ENCODE measurements at places on chromosomes 2 and 18.
A peak's percentile ranks its signal among the peaks of the same experiment; 100 is the strongest.

- peak; percentile 98 for DNase-seq
These were observed 103.6 kb upstream of the WDR75 start for GRCh38 chr2:189337656-189338055.

DNA sequence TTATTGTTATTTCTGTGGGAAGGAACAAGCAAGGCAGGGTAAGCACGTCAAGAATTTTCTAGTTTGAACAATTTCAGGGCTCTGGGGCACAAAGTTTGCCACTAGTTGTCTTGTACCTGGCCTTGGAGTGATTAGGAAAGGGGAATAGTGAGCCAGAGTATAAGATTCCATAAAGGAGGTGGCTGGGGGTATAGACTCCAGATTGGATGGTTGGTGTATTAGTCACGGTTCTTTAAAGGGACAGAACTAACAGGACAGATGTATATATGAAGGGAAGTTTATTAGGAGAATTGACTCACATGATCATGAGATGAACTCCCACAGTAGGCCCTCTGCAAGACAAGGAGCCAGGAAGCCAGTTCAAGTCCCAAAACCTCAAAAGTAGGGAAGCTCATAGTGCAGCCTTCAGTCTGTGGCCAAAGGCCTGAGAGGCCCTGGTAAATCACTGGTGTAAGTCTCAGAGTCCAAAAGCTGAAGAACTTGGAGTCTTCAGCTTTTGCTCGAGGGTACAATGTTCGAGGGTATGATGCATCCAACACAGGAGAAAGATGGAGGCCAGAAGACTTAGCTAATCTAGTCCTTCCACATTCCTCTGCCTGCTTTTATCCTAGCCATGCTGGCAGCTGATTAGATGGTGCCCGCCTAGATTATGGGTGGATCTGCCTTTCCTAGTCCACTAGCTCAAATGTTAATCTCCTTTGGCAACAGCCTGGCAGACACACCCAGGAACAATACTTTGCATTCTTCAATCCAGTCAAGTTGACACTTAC, 31.5 kb upstream of the PTPRM start:
- no peak for DNase-seq

- DNase-seq: no peak
These were observed 399.8 kb downstream of the GRB14 start for GRCh38 chr2:164221473-164221872.

GRCh38 chr2:226216575-226216974, 583.0 kb downstream of the IRS1 start:
- no peak for DNase-seq

- peak; percentile 32 for DNase-seq
These were observed 167.8 kb downstream of the NRP2 start for GRCh38 chr2:205850132-205850531.

DNA sequence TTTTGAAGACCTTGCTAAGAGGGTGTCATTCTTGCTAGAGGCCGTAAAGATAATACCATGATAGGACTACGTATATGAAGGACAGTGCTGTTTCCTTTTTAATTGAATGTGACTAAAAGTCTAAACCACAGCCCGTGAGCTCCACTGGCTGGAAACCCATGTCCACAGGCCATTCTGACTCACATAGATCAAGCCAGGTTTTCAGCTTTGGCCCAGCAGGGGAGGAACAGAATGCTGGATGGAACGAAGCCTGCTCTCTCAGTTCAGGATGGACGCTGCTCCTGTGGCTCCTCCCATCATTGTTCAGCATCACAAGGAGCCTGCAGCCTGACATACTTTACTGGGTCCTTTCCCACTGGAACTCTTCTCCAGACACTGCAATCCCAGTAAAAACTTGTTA, 47.6 kb downstream of the ALPK2 start:
- no peak for DNase-seq

GRCh38 chr2:106342831-106343251, 125.4 kb downstream of the RGPD3 start:
- DNase-seq: no peak

DNA sequence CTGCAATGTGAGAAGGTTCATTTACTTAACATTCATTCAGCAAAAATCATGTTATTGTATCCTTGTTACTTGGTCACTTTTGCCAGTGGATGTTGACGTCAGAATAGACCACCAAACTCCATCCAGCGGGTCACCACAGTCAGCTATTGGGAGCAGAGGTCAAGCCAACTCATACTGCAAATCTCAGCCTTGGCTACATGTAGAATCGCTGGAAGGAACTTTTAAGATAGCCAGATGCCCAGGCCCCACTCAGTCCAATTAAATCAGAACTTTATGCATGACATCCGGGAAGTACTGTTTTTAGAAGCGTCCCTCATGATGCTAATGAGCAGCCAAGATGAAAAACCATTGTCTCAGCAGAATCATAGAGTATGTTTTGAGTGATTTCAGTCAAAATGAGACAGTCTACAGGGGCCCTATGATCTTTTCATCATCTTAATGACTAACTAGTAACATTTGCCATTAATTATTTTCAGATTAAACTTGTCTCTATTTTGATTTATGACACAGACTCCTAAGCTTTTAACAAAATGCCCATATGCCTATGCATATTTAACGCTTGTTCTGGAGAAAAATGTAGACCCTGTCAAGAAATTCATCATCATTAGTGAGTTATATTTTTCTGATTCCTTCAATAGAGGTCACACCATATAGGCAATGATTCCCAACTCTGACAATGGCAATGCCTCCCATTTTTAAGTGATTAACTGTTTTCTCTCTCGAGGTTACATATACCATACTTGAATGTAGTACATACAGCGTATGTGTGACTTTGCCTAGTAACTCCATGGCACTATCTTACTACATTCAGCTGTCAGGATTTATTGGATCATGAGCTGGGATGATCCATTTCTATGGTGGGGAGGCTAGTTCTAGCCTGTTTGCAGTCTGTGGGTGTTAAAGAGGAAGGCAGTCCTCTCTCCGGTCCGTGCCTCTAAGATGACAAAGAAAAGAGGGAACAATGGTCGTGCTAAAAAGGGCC, 63.7 kb upstream of the CCBE1 start:
- no peak for DNase-seq

GRCh38 chr2:30923623-30924022, 116.4 kb upstream of the CAPN13 start:
- no peak for DNase-seq

DNA sequence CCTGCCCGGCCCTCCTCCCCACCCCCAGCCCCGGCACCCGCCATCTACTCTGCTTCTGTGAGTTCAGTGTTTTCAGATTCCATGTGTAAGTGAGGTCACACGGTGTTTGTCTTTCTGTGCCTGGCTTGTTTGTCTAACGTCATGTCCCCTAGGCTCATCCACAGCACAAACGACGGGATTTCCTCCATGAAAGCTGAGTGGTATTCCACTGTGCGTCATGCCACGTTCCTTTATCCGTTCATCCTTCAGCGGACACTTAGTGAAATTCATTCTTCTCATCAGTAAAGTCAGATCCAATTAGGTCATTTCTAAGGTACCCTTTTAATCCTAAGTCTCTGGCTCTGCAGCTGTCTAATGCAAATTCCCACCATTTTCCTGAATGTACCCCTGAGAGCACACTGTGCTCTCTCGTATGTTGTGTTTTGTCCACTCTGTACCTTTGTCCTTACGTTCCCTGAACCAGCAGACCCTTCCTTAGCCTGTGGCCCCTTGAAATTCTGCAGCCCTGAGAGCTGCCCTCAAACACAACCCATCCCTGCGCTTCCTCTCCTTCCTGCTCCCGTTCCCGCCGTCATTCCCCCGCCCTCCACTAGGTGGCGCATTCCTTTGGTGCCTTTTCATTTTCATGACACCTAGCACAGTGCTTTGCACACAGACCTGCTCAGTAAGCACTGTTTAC, 44.1 kb downstream of the TRAPPC12 start:
- DNase-seq: peak; percentile 37

GRCh38 chr2:111205774-111206173, 85.1 kb downstream of the BCL2L11 start:
- DNase-seq: no peak

DNA sequence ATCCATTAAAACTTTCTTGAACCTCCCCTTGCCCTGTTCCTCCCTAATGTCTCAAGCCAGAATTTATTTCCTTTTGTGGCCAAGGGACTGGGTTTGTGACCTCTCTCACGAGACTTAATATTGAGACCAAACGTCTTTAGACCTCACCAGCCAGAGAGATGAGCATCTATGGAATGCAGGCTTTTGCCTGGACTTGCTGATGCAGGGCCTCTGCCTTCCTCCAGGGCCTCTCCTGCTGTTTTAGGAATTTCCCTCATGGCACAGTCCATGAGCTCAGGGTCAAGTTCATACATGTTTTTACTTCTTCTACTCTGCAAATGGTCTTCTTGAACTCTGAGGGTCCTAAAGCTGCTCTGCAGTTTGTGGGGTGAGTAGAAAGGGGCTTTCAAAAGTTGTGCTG, 22.3 kb downstream of the IL1B start:
- DNase-seq: no peak

- DNase-seq: no peak
These were observed 24.8 kb upstream of the HNRNPA3 start for GRCh38 chr2:177187631-177188312.

DNA sequence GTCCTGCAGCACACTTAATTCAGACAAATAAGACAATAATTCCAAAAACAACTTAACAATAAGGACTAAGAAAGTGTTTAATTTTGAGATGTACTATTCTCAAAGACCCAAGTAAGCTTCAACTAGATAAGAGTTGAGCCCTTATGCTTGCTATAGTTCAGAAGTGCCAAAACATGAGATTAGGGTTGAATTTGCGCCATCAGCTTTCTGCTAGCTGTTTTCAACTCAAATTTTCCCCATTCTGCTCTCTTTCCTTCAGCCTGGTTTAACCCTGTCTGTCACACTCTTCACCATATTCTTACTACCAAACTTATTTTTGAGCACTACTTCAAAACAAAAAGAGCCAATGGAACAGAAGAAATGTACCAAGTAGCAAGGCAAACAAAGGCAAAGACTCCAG, 4.1 kb downstream of the NFE2L2 start:
- DNase-seq: peak; percentile 37

DNA sequence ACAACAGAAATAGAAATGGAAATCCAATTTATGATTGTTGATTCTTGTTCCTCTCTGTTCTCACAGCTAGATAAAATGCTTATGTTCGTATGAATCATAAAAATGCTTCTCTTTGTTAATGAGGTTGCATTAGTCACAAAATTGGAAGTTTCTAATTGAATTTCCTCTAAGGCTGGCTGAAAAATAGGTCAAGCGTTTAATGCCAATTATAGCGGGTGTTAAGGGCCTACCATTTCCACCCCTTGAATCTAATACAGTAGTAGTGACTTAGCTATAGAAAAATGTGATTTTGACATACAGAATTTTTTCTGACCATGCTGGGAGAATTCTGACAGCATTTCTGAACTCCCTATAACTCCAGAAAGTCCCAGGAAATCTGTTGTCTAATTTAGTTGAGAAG, 107.1 kb downstream of the TTN start:
- DNase-seq: no peak

DNA sequence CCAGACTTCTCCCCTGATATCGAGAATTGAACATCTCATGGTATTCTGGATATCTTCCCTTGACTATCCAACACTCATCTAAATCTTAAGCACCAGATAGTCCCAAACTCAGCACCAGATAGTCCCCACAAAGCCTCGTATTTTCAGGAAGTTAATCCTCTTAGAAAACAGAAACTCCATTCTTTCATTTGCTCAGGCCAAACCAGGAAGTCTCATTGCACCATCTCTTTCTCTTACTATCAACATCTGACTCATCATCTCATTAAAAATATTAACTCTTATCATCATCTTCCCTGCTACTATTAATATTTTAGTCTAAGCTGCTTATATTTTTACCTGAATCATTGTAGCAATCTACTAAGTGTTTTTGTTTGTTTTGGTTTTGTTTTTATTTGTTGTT, 286.4 kb downstream of the GALNT13 start:
- no peak for DNase-seq

GRCh38 chr2:101252408-101253012, at the start of gene CNOT11:
Gene CNOT11 (plus strand): TSS chr2:101252886. CDS start chr2:101252965, 79 bp downstream.
- DNase-seq: peak; percentile 100

DNA sequence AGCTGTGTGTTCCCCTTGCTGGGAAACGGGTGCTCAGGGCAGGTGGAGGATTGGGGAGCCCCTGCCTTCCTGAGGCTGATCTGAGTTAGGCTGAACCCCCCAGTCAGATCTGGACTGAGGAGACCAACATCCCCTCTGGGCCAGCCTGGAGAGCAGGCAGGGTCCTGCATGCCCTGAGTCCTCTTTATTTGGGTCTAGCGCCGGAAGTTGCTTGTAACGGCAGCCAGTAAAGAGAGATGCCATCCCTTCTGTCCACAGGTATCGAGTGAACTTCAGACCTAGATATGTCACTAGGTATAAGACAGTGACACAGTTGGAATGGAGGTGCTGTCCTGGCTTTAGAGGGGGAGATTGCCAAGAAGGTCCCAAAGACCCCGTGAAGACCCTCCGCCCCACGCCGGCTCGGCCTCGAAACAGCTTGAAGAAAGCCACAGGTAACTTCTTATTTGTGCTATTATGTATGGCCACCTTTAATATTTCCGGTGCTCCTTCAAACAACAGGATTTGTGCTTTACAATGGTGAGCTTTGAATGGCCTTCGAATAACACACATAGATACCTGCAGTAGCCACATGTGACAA, 38.0 kb downstream of the EMILIN2 start:
- no peak for DNase-seq

DNA sequence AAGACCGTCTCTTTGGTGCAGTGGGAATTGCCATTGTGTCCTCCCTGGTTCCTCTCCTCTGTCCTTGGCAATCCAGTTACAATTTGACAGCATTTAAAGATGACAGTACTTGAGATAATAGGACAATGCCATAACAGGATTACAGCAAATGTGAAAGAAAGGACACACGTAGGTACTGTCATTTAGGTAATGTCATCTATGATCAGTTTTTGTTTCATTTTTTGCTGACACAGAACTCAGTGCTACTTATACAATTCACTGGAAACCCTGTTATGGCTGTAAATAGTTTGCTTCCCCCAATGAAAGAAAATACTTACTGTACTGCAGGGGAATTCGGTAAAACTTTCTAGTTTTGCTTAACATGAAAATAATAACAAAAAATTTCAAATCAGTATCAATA, 65.2 kb downstream of the BCL11A start:
- DNase-seq: no peak

DNA sequence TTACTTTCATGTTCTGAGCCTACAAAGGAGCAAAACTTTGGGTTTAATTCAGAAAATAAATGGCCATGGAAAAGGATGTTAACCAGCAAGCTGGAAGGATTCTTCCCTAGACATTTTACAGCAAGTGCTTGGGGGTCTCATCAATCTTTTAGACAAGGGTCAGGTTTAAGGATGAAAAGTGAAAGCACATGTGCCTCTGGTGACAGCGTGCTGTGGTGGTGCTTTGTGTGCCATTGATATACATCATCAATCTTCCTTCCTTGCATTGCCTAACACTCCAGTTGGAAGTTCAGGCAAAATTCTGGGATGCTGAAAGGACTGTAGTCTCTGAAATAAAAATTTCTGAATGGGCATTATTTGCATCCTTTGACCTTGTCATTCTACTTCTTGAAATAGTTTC, 171.2 kb downstream of the KCNE4 start:
- no peak for DNase-seq

- no peak for DNase-seq
These were observed 15.0 kb downstream of the PDCL3 start for GRCh38 chr2:100577777-100578176.

- peak; percentile 68 for DNase-seq
These were observed 2.1 kb upstream of the SLC30A3 start for GRCh38 chr2:27264753-27265535.

- peak; percentile 42 for DNase-seq
These were observed 183.4 kb downstream of the MYO3B start for GRCh38 chr2:170361090-170361936.

GRCh38 chr18:52700816-52701215, 360.8 kb downstream of the DCC start:
- DNase-seq: no peak

- DNase-seq: peak; percentile 41
These were observed 592 bp downstream of the ZNF397 start for GRCh38 chr18:35241448-35241804.

GRCh38 chr18:70046207-70046606, 98.5 kb upstream of the CD226 start:
- DNase-seq: no peak
